Activated CD4-positive, CD25-positive, alpha-beta regulatory T cell treated with anti-CD3 and anti-CD28 coated beads, Interleukin-2, amount 50 U/mL, for 72 hours (primary cell): ENCODE measurements at places on chromosomes 3 and 15.

DNA sequence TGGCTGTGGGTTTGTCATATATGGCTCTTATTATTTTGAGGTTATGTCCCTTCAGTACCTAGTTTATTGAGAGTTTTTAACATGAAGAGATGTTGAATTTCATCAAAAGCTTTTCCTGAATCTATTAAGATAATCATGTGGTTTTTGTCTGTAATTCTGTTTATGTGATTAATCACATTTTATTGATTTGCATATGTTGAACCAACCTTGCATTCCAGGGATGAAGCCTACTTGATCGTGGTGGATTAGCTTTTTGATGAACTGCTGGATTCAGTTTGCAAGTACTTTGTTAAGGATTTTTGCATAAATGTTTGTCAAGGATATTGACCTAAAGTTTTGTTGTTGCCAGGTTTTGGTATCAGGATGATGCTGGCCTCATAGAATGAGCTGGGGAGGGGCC, 33.1 kb upstream of the IQCF2 start:
- DNase-seq: no peak

- DNase-seq: no peak
These were observed 369.2 kb upstream of the MCTP2 start for GRCh38 chr15:93861956-93862741.

GRCh38 chr3:115623044-115623868, at the start of gene GAP43:
Gene GAP43, plus strand, starts transcription at chr3:115623510. Its CDS starts 180 bp downstream, at chr3:115623690.
- DNase-seq: no peak

GRCh38 chr15:98155356-98155755, 194.9 kb downstream of the ARRDC4 start:
- DNase-seq: no peak

DNA sequence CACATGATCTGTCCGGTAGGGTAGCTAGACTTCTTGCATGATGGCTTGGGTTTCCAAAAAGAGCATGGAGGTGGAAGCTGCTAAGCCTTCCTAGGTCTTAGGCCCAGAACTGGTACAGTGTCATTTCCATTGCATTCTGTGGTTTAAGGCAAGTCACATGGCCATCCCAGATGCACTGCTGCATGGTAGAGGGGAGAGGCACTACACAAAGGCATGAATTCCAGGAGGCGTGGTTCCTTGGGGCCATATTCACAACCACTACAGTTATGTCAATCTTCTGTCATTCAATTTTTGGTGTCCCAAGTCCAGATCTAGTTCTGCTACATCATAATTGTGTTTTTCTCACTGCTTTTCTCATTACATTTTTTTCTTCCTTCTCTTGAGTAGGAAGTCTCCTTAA, 122.2 kb upstream of the CHRM5 start:
- DNase-seq: no peak

DNA sequence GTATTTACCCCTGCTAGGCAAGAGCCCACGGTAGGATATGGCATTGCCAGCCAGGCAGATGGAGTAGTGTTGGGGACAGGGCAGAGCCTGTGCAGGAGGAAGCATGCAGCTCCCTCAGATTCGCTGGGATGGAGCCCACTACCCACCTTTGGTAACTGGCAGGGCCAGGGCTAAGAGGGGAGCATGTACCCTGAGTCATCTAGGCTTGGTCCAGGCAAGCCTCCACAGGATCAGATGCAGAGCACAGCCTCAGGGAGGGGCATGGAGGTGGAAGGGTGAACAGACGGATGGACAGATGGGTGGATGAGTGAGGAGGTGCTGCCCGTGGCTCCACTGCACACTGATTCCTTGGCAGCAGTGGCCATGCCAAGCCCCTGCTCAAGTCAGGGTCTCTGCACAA, 33.0 kb downstream of the IL20RB start:
- DNase-seq: no peak

DNA sequence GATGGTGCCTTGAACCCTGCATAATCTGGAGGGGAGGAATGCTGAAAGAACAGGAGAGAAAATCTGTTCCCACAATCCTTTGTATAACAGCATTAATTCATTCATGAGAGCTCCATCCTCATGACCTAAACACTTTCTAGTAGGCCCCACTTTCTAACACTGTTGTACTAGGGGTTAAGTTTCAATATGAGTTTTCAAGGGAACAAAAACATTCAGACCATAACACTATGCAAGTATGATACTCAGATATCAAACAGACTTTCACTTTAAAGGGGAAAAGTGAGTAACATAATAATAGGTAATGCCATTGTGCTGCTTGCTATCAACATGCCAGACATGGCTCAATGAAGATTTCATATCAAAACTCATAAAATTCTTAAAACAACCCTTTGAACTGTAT, 32.4 kb upstream of the PLSCR2 start:
- no peak for DNase-seq

GRCh38 chr3:154137036-154137435, 15.8 kb downstream of the ARHGEF26 start:
- DNase-seq: no peak

DNA sequence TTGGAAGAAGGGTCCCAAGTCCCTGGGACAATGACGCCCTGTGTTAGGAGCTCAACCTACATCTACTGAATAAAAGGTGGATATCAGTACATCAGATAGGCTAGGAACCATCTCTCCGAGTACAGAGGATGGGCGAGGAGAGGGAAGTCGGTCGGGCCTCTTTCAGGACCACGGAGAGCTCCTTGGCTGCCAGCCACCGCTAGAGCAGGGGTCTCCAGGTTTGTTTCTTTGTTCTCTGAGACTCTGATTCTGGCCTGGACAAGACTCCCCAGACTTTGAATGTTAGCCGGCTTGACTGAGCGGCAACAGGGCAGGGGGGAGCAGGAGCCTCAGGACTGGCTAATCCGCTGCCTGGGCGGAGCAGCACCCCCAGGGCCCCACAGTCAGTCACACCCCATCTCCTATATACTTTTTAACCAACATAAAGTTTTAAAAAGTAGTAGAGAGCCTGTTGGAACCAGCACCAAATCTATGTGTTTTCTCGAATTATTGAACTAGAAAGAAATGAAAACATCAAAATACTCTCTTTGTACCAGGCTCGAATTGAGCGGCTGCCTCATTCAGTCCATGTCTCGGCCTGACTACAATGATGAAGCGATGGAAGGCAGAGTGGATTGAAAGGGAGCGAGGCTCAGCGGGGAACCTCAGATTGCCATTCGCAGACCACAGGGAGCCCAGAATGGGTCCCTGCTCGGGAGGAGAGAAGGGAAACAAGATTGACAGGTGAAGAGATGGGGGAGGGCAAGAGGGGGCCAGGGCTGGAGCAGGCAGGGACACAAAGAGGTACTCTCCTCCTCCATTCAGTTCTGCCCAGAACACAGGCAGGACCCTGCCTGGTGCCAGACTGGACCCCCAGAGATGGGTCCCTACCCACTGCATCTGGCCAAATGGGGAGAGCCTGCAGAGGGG, 131.6 kb downstream of the TPRA1 start:
- DNase-seq: no peak

DNA sequence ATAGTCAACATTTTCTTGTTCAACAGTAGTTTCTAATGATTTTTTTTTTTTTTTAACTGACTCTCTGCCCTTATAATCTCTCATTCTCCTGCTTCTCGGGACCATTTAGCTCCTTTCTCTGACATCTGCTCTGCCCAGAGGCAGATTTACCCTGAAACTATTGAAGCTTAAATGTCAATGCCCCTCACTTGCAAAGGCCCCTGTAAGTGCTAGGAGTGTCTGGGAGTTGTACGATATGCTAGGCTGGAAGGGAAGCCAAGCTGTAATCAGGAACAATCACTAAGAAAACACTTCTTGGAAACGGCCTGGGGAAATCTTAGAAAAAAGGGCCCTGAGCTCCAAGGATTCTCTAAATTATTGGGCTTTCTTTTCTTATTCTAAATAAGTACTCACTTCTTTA, 5.8 kb upstream of the PLOD2 start:
- DNase-seq: no peak

DNA sequence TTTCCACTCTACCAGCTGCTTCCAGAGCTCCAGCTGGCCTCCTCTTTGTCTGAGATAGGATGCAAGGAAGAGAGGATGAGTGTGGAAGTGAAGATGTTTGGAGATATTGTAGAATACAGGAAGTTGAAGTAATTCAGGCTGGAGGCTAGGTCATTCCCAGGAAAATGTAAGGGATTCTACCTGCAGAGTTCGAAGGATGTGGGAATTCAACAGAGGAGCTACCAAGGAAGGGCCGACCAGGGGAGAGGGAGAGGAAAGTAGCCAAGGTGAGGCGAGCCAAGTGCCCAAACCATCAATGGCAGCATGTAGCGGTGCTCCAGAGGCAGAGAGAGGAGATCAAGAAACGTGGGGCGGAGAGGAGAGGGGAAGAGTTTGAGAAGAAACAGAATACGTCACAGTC, 49.0 kb upstream of the EPHB3 start:
- no peak for DNase-seq

- DNase-seq: no peak
These were observed 9.9 kb downstream of the CEP152 start for GRCh38 chr15:48800811-48801455.

DNA sequence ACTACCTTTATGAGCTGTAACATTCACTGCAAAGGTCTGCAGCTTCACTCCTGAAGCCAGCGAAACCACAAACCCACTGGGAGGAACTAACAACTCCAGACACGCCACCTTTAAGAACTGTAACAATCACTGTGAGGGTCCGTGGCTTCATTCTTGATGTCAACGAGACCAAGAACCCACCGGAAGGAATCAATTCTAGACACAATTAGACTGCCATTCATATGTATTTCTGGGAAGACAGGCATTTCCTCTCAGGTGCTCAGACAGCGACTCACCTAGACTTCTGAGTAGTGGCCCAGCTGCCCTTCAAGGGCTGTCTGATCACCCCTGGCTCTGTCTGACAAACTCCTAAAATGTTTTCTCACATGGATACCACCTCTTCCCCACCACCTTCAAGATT, 506.8 kb downstream of the PDCD6IP start:
- no peak for DNase-seq

DNA sequence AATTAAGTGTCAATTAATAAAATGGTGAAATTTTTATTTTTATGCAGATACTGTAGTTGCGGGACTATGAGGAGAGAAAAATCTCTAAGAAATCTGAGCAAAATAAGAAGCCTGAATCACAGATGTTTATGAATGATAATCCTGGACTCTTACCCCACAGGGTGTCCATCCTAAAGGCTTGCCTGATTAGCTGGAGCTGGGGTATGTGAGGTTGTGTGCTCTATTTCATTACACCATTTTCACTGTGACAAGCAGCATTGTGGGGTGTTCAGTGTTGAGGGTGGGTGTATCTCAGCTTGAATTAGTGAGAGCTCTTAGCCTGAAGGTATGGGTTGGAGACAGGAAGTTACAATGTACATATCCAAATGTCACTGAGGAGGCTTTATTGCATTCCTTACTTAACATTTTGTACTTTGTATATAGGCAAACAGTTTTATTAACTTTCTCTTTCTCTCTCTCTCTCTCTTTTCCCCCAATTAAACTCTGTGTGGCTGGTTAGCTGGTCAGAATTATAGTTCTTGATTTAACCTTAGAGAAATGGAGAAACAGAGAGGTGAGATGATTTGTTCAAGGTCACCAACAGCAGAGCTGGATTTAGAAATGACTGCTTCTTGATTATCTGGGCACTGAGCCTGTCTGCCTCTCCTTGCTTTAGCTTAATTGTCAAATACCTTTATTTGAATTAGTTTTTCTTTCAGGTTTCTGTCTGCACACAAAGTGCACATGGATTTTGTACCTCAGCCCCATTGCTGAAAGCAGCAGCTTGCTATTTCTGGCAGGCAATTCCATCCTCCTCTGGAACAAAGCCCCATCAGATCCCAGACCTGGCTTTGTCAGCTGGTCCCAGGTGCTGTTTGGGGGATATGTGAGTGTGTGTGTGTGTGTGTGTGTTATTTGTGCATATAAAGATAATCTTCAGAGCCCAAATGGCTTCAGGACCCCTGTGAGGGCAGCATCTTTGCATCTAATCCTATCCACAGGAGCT, 35.8 kb downstream of the GJD2 start:
- no peak for DNase-seq

GRCh38 chr15:73684581-73685455, 635 bp downstream of the CD276 start:
- DNase-seq: no peak

GRCh38 chr15:42090781-42091180, 3.6 kb downstream of the PLA2G4D start:
- no peak for DNase-seq

GRCh38 chr3:26118165-26118564, 328.3 kb downstream of the OXSM start:
- no peak for DNase-seq

- DNase-seq: no peak
These were observed 96.1 kb downstream of the MCTP2 start for GRCh38 chr15:94327356-94327936.

GRCh38 chr3:103968751-103969150, 1398.0 kb upstream of the ALCAM start:
- DNase-seq: no peak

GRCh38 chr3:53227993-53228885, 27.6 kb downstream of the TKT start:
- no peak for DNase-seq

DNA sequence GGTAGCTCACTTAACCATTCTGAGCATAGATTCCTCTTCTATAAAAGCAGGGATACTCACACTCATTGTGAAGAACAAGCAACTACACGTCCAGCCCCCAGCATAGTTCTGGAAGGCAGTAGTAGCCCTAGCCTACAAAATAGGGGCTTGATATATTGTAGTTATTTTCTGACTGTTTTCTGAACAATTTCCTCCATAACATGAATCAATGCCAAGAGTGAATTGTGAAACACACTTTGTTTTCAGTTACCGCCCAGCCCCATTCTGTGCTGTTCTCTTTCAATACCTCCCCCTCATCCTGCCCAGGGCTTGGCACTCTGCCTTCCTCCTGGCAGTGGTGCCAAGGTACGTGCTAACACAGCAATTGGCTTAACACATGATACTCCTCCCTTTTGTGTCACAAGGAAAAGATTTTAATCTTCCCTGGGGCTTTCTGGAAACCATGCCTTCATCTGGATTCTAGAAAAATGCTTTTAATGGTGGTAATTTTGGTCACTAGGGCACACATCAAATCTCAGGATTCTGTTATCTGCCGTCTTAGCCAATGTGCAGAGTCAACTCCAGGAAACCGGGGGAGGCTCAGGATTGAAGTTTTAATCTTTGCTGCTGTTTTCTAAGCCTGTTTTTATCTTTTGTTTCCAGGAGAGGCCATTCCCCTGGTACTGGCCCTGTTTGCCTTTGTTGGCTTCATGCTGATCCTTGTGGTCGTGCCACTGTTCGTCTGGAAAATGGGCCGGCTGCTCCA, 37.2 kb downstream of the IL20RB start:
- DNase-seq: no peak

- peak; percentile 66 for DNase-seq
These were observed 670 bp upstream of the ATP13A3 start for GRCh38 chr3:194487289-194488054.

GRCh38 chr15:65902373-65902772, 33.1 kb downstream of the RAB11A start:
- no peak for DNase-seq

DNA sequence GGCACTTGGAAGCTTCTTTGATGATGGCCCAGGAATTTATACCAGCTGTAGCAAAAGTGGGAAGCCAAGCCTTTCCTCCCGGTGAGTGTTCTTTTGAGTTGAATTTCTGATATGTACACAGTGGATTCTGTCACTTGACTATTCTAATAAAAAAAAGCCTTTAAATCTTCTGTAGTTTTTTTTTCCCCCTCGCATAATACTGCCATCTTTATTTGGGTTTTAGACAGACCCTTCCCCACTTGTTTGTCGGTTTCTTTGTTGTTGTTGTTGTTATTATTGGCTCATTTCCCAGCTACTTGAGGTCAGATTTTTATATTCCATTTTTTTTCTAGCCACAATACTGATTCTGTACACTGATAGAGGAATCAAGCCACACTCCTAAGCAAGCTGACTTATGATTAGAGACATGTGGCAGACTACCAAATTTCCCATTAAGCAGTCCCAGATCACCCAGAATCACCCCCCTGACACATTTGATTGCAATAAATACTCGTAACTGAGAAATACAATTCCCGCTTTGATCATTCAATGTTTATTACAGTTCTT, 122.4 kb upstream of the IL12A start:
- no peak for DNase-seq
